ENCODE measurements at places on chromosomes 1 and 21.

- no peak for DNase-seq
Measured at GRCh38 chr1:159786465-159786864, 5.7 kb downstream of the DUSP23 start.

- no peak for DNase-seq
Measured at GRCh38 chr1:100883963-100884362, 10.7 kb downstream of the EXTL2 start.

DNA sequence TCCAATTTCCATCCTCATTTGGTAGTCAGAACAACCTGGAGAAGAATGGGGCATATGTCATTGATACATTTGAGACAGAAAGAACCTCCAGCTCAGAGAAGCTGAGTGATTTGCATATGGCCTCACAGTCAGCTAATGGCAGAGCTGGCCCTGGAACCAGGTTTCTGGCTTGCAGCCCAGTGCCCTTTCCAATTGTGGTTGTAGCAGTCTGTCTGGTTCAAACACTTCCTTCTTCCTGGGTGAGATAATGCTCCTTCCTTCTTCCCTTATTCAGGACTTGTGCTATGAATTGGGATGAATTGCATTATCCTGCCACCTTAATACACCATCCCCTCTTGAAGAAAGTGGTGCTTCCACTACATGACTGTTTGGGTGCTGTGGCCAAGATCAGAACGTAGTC, 24.2 kb downstream of the SLC5A9 start:
- DNase-seq, result no peak

GRCh38 chr1:18612073-18612472, 18.6 kb upstream of the PAX7 start:
- DNase-seq, result no peak

GRCh38 chr1:181119093-181119989, 30.8 kb downstream of the IER5 start:
- no peak for DNase-seq

DNA sequence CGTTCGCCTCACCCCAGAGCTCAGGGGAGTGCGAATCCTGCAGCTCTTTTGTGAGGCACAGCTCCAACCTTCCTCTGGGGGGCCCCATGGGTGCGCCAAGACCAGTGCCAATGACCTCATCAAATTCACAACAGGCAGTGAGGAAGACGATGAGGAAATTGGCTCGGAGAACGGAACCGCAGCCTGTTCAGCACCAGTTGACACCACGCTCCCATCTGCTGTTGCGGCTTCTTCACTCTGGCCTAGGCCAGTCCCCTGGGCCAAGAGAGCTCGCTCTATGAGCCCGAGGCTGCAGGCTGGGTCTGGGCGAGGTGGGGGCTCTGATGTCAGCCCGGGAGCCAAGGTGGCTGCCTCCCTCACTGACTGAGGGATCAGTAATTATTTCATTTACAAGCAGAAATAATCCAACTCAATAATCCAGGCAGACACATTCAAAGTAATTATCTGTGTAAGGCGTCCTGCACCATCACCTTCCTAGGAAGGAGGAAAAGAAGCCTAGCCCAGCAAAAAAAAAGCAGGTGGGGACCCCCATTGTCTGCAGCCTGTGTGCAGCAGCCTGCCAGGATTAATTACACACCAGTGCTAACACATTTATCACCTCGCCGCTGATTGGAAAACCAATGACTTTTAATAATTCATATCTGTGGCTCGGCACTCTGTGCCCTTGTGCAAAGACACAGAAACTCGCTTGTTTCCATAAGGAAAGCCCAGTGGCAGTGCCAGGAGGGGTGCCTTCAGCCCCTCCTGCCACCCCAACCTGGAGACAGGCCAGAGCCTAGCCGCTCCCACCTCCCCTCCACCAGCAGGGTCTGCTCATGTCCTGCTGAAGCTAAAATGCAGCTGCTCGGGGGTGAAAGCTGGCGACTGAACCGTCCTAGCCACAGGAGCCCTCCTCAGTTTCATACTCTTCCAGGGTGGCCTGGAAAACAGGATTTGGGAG, 1.9 kb downstream of the PLEKHA6 start:
- DNase-seq, result no peak

DNA sequence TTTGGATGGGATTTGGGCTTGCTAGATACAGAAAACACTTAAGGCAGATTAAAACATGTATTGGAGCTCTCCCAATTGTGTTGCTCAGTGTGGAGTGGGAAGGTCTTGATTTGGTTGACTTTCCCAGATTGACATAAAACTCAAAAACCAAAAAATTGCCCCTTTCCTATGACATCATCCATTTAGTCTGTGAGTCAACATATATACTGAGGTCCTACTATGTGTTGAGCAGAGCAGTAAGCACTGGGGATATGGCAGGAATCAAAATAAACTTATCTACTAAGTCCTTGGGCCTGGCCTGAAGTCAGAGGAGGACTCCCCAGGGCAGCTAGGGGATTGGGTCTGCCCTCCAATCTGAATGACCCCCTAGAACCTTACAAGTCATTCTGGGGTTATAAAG, 61.0 kb downstream of the CHIA start:
- DNase-seq, result no peak

DNA sequence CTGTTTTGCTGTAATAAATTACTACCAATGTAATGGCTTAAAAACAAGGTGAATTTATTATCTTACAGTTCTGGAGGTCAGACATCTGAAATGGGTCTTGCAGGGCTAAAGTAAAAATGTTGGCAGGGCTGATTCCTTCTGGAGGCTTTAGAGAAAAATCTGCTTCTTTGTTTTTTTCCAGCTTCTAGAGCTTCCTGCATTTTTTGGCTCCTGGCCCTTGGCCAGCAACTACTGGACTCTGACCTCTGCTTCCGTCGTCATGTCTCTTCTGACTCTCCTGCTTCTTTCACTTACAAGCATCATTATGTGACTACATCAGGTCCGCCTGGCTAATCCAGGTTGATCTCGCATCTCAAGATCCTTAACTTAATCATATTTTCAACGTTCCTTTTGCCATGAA, 350.9 kb downstream of the S1PR1 start:
- no peak for DNase-seq

- DNase-seq, result no peak
Measured at GRCh38 chr1:151238467-151238739, 16.1 kb upstream of the PSMD4 start.

DNA sequence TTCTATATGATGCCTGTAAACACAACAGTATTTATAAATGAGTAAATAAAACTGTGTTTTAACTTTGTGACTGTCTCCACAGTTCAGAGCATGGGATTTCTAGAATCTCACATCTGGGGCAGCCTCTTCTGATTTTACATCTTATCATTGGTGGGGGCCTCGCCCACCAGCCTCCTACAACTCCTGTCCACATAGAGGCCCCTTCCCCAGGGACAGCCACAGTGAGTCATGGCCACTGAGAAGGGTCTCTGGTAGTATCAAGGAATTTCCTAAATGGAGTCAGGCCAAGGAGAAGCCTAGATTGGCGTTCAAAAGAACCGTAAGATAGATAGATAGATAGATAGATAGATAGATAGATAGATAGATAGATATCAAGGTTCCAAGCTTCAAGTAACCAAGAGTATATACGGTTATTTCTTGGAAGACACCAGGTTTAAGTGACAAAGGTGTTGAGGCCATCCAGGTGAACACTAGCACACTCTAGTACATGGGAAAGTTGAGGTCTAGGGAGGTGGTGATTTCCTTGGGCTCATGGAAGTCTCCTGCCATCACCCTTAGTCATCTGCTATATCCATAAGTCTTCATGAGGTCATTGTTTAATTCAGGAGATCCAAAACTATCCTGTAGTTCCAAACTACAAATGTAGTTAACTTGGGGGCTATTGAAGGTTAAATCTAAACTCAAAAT, 121.6 kb downstream of the SYT2 start:
- DNase-seq, result no peak

DNA sequence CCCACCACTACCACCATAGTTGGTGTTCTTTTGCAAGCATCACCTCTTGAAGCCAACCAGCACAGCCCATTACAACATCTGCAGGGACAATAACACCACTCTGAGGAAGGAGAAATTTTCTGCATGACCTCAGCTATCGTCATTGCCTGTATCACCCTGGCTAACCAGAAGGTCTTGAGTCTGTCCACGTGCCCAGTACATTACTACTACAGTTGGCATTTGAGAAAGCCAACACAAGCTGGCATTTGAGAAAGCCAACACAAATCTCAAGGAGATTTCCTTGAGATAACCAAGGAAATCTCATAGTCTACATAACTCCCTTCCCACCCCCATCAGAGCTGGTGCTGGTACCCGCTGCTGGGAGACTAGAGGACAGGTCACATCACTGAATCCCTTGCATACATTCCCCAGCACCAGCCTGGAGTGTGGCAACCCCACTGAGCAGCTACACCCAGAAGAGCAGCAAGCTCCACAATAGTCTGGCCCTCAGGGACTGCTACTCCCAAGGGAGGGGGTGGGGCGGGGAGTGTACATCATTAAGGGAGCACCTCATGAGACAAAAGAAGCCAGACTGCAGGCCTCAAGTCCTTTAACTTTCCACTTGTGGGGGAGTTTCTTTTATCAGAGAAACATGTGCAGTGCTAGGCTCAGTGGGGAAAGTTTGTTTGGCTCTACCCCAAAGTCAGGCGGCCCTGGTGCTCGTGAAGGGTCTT, 46.0 kb upstream of the GUCA2A start:
- DNase-seq, result no peak

DNA sequence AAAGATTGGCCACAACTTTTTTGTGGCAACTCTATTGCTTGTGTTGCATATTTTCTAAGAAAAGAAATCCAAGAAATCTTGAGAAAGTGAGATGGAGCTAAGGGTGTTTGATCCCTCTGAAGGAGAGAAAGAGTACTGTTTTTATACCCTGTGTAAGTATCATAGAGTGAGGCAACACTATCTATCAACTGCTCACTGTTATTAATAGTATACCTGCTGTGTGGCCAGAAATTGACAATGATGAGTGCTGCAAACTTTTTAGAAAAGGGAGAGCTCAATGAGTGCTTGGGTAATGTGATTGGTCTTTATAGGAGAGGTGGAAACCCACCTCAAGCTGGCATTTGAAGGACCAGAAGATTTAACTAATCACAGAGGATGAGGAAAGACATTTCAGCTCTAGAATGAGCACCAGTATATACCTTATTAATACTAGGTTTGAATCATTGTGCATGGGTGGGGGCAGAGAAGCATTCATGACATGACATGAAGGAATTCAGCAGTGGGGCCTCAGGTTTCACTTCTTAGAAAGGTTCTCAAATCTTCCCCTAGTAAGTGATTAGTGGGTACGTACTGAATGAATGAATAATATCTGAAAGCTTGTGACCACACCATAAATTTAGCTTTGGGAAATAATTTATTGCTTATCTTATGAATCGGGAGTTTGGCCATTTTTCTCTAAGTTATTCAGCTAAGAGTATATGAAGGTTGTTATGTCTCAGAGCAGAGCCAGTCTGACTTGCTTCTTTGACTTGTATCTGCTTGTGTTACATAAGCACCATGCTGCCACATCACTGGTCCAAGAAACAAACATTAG, 169.2 kb upstream of the SGIP1 start:
- no peak for DNase-seq
